ENCODE measurements at places on chromosomes 5 and 9. TPM values are rescaled to one million over a fixed set of nuclear protein-coding genes. Genes with fewer than 3 reads are reported as not detected.

Gene FOXD4L6
- 0.13 TPM for total RNA-seq

Gene ORM2
- not detected for total RNA-seq

Gene PAX5
- total RNA-seq = not detected

Gene TARS1
- 407 TPM for total RNA-seq

Gene TAF1L
- under 0.01 TPM for total RNA-seq

DNA sequence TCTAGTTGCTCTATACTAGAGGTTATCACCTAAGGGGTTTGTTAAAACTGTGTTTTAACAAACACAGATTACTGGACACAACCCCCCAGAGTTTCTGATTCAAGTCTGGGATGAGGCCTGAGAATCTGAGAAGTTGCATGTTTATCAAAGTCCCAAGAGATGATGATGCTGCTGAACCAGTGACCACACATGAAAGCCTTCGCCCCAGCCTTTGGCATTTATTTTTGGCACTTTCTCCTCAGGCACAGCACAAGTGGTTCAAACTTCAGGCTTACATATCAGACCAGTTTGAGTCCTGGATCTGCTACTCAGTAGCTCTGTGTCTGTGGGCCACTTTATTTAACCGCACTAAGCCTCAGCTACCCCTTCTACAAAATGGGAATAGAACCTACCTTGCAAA, 407.2 kb upstream of the PIK3R1 start:
- DNase-seq = no peak

DNA sequence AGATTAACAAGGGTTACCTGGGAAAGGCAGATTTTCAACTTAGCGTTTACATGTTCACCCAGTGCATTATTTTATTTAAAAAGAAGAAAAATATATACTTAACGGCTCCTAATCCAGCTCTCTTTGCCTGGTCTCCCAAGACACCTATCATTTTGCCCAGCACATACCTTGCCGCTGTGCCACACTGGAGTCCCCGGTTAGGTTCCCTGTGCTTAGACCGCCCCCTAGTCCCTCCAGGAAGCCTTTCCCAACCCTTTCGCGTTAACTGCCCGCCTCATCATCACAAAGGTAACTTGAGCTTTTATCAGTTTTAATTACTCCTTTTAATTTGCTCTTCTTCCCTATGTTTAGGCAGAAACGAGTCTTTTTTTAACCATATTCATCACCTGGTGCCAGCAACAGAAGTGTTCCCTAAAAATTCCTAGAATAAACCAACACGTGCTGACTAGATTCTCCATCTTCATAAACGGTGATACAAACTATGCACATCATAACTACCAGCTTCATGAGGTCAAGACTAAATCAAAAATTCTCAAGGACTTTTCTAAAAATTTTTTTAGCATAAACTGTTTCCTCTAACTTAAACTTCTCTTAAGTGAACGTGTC, 19.7 kb downstream of the DNAJA1 start:
- peak; percentile 52 for DNase-seq

DNA sequence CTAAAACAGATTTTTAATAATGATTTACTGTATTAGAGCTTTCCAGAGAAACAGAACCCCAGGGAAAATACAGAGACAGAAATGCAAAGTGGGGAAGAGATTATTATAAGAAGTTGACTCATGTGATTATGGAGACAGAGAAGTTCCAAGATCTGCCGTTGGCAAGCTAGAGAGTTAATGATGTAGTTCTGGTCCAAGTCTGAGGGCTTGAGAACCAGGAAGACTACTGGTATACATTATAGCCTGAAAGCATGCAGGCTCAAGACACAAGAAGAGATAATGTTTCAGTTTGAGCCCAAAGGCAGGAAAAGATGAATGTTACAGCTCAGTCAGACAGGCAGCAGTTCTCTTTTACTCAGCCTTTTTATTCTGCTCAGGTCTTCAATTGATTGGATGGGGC, 98.8 kb upstream of the NFIL3 start:
- no peak for DNase-seq

DNA sequence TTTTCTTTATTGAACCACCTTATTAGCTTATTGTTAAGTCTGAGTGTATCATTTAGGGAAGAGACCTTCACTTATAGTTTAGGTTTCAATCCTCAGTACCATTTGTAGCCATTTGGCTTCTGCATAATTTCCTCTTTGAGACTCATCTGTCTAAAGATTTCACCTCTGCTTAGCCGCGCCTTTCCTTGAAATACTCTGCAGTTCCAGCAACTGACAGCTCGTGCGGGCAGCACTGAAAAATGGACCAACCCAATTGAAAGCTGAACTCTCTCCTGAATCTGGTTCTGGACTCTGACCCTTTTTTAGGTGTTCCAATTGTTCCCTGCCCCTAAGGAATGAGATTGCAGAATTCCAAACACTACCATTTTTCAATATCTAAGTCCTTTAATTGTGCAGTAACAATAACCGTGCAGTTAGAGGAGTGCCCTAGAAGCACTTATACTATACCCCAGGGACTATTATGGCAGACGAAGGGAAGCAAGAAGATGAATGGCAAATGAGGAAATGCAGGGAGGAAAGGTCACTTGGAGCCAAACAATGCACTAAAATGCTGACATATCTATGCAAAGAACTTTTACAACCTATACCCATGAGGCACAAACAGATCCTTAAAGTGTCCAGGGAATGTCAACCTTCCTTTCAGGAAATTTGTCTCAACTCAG, 50.1 kb upstream of the PDE4D start:
- no peak for DNase-seq

GRCh38 chr5:4628645-4629385, 511.3 kb upstream of the ADAMTS16 start:
- DNase-seq = no peak

- no peak for DNase-seq
These were observed 16.8 kb downstream of the SERINC5 start for GRCh38 chr5:80238778-80239679.

- DNase-seq = no peak
These were observed 19.6 kb upstream of the RPS23 start for GRCh38 chr5:82297711-82298110.

DNA sequence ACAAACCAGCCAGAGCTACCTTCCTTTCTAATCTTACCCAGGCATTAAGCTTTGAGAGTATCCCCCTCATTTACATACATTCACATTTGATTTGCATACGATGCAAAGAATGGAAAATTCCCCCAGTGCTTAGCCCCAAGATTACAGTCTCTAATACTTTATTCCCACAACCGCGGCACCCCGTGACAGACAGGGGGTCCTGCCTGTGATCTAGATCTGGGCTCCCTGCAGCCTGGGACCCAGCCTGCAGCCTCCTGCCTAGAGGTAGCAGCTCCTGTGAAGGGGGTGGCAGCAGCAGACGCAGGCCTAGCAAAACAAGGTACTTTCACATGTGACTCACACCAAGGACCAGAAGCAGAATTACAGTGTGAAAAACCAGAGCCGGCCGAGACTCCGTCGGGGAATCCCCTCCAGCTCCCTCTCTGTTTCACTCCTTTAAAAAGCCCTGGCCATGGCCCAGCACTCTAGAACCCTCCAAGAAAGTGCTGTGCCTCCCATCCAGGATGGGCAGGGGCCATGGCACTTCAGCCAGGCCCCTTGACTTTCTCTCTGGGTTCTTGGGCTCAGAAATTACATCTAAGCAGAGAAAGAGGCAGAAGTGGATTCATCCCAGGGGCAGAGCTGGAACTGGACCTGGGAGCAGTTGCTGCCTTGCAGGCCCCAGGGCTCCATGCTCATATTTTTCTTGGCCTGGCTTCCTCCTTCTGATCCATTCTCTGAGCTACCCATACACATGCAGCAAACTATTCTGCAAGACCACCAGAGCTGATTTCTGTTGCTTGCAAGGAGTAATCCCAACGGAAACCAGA, 14.0 kb upstream of the TCF7 start:
- DNase-seq = peak; percentile 72

DNA sequence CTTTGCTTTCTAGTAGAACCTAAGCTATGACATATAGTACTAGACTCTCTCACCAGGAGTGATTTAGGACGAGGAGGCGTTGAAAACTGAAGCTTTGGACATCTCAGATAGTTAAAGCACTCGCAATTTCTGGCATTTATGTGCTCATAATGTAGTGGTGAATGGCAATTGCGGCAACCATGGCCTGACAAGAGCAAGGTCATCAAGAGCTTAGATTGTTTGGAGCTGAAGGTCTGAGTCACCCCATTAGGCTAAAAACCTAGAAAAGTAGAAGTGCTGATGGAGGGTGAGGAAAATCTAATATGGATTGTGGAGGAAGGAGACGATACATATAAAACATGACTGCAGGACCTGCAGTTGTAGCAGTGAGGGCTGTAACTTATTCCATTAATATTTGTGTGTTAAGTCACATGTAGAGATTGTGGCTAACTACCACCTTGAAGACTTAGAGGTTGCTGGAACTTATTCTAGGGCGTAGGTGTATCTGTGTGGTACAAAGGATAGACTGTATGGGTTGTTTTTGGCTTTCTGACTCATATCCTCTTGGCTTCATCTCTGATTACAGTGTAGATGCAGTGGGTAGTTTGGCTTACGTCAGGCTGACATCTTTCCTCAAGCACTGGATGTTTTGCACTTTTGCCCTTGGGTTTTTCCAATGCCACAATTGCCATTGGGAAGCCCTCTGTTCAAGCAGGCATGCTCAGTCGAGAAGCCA, 138.9 kb upstream of the CDKN2B start:
- DNase-seq = peak; percentile 95

GRCh38 chr9:18798508-18799290, 234.3 kb downstream of the SAXO1 start:
- no peak for DNase-seq

GRCh38 chr5:95235439-95235982, 49.4 kb downstream of the MCTP1 start:
- no peak for DNase-seq

GRCh38 chr5:61918611-61919010, 387.4 kb upstream of the KIF2A start:
- peak; percentile 41 for DNase-seq

GRCh38 chr5:120683580-120683979, 219.5 kb downstream of the PRR16 start:
- DNase-seq = no peak

DNA sequence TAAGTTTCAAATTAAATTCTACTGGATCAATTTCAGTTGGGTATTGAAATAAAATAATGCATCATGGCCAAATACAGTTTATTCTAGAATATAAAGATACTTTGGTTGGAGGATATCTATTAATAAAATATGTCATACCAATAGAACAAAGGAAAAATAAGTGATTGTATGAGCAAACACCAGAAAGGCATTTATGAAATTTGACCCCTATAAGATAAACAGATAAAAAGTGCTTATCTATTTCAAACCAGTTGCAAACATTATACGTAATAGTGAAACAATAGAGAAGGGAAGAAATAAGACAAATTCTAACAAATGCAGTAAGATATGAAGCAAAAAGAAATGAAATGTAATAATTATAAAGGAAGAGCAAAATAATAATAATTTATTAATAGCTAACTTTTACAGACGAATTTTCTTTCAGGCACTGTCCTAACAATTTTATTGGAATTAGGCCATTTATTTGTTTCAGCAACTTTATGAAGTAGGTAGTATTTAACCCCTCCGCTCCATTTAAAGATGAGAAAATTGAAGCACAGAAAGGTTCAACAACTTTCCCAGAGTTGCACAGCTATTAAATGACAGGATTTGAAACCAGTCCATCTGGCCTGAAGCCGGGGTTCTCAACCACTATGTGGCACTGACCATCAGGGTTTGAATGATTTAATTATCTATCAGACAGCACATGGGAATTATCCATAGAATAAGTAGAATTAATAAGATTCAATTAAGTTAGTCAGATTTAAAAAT, 20.8 kb downstream of the ANKRD55 start:
- DNase-seq = no peak

DNA sequence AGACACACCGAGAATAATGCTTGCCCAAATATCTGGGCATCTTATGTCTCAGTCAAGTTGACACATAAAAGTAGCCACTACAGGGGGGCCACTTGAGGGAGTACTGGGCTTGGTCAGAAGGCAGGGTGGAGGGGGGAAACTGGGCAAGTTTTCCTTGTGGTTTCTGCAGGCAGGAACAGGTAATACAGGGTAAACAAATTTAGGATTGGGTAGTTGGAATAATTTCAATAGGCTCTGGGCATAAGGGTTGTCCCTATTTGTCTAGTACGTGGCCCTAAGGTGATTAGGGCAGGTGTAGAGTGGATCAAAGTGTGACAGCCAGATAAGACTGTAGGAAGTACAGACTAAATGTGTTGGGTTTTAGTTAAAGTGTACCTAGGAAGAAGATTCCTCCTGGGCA, 353.1 kb downstream of the TLE4 start:
- no peak for DNase-seq

- DNase-seq = no peak
These were observed 142.5 kb downstream of the FSTL4 start for GRCh38 chr5:133469846-133470245.

Data from bronchial epithelial cell (primary cell).